Epithelial cell of proximal tubule (primary cell): ENCODE measurements at places on chromosomes 3 and 15. TPM values are rescaled to one million over a fixed set of nuclear protein-coding genes. Genes with fewer than 3 reads are reported as not detected.

Gene WWTR1
- 52.0 and 123 TPM in 2 replicates for total RNA-seq

Gene C2CD4A
- 0.07 and 0.35 TPM in 2 replicates for total RNA-seq

DNA sequence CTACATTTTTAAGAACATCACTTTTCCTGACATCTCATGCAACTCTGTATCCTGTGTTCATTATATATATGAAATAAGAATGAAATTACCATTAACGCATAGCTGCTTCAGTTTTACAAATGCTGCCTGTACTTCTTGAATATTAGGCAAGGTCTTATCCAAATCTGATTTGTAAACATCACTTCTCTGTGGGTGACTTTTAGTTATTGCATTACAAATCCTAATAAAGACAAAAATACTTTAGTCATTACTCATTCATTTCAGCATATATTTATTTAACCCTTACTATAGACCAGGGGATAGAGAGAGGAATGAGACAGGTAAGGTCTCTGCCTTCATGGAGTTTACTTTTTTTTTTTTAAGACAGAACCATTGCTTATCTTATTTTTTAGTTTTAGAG lies 36.8 kb downstream of the MTMR10 start:
- DNase-seq = no peak

DNA sequence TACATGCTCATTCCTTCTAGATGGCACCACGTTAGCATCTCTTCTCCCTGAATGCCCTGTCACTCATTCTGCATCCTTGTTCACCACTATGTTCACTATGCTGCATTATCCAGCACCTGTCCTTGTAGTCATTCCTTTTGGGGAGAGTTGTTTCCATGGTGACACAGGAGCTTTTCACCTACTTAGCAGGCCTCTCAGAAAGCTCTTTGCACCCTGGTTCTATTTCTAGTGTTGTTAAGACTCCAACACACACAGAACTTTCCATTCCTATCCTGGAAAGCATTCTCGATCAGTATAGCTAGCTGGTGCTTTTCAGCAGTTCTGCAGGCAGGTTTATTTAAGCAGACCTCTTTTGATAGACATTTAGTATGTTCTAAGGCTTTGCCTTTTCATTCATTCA lies 6.7 kb upstream of the RPL14 start:
- no peak for DNase-seq

Gene PLEKHO2
- total RNA-seq = 3.9 and 6.4 TPM in 2 replicates

GRCh38 chr3:86929046-86929445 lies 61.9 kb downstream of the VGLL3 start:
- DNase-seq = no peak

- DNase-seq = no peak
Observed at GRCh38 chr3:143002083-143002712, 828 bp downstream of the U2SURP start.

Gene PRRT3
- total RNA-seq = 1.3 and 2.4 TPM in 2 replicates
